ENCODE measurements at places on chromosomes 13 and 19.

DNA sequence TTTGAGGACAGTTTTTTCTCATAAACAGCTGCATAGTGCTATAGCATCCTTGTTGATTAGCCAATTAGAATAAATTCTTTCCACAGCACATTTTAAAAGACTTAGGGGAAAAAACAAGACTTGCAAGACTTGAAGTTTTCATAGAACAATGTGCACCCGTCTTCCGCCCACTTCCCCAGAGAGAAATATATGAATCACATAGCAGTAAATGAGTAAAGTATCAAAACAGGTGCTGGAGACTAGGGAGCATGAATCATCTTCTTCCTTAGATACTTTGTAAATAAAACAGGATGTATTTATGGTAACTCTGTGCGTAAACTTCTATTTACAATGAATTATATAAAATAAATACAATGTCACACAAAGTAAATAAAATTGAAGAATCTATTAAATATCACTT is 75.1 kb downstream of the COL4A2 start:
- no peak for DNase-seq

- no peak for DNase-seq
Measured at GRCh38 chr13:101757446-101758039, 305.1 kb downstream of the ITGBL1 start.

- DNase-seq, result peak; percentile 74
Measured at GRCh38 chr19:604355-604754, 14.7 kb downstream of the HCN2 start.

DNA sequence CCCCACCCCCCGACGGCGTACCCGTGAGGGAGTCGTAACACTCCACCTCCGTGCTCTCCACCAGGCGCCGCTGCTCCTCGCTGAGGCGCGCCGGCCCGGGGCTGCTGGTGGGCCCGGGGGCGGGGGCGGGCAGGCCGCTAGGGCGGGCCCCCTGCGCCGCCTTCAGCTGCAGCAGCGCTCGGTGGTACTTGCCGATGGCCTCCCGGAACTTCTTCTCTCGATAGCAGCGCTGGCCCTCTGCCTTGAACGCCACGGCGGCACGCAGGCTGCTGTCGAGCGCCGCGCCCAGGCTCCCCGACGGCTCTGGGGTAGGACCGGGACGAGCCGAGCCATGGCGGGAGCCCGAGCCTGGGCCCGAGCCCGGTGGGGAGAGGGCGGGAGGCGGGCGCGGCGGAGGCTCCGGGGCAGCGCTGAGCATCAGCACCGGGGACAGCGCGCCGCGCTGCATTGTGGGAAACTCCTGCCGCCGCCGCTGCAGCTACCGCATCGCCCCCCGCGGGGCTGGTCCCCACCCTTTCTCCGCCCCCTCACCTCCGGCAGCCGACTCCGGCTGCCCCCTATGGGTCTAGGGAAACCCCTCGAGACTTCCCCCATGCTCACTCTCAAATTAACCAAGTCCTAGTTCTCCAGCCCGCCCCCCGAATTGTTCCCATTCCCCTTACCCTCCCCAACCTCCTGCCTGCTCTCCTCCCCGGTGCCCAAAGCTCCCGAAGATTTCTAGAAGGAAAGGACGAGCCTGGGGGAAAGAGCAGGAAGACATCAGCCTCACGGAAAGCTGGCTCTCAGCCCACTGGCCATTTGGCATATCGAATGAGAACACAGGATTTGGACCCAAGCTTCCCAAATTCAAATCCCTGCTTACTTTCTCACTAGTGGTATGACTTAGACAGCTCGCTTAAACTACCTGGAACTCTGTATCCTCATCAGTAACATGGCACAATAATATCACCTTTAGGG is at the start of gene TTC9B:
TSS of gene TTC9B (minus strand) at position 451 of the 957 bp plus-strand sequence. CDS start at position 448, 3 bp downstream.
- peak; percentile 30 for DNase-seq

GRCh38 chr13:64855506-64855905 is 2374.6 kb downstream of the PCDH9 start:
- DNase-seq, result no peak

DNA sequence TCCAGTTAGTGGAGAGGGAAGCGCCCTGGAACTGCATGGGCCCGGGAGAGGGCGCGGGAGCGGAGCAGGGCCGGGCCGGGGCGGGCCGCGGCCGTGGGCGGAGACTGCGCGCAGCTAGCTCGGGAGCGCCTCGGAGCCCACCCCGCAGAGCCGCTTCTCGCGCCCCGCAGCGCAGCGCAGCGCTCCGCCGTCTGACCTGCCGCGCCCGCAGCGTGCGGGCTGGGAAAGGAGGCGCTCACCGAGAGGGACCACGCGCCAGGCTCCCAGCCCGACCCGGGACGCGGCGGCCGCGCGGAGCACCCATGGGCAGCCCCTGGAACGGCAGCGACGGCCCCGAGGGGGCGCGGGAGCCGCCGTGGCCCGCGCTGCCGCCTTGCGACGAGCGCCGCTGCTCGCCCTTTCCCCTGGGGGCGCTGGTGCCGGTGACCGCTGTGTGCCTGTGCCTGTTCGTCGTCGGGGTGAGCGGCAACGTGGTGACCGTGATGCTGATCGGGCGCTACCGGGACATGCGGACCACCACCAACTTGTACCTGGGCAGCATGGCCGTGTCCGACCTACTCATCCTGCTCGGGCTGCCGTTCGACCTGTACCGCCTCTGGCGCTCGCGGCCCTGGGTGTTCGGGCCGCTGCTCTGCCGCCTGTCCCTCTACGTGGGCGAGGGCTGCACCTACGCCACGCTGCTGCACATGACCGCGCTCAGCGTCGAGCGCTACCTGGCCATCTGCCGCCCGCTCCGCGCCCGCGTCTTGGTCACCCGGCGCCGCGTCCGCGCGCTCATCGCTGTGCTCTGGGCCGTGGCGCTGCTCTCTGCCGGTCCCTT is at the start of gene MLNR:
TSS of gene MLNR (plus strand) at position 303 of the 820 bp plus-strand sequence. CDS start at position 303, 0 bp downstream.
- DNase-seq, result no peak

- no peak for DNase-seq
Measured at GRCh38 chr13:30341815-30342570, 34.6 kb upstream of the KATNAL1 start.

DNA sequence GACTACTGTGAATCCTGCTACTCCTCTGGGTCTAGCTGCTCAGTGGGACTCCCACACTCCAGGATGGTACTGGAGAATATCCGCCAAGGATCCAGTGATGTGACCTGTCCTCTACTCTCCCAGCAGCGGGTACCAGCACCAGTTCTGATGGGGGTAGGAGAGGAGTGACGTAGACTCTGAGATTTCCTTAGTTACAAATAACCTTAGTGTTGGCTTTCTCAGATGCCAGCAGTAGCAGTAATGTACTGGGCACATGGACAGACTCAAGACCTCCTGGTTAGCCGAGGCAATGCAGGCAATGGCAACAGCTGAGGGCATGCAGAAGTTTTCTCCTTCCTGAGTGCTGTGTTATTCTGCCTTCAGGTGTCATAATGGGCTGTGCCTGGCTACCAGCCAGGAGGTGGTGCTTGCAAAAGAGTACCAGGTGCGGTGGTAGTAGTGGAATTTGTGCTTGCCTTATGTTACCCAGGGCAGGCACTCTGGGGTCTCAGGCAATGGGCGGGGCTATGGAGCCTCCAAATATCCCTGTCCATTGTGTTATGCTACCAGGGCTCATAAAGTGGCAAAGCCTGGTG is 105.3 kb upstream of the KLF5 start:
- no peak for DNase-seq
